ENCODE measurements at places on chromosomes 5 and 9. TPM values are rescaled to one million over a fixed set of nuclear protein-coding genes. Genes with fewer than 3 reads are reported as not detected.

DNA sequence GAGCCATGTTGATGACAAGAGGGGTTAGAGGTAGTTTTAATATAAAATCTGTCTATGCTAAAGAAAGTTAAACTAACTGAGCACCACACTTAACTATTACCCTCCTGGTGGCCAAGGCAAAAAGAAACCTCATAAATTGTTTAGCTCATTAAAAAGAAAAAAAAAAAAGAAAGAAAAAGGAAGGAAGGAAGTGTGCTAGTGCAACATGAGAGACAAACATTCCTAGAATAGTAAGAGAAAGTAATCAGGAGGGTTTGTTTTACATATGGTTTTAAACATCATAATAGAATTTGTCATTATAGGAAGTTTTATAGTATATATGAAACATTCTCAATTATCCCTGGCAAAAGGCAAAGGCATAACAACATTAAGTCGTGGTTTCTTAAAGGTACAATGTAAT, 152.3 kb downstream of the SNX18 start:
- peaks cover 14% of the 10 kb centered on the region for H3K4me1 ChIP-seq
- no peak for DNase-seq
- no peaks in the 10 kb centered on the region for H3K27me3 ChIP-seq
- no peak overlapping the region for H3K27ac ChIP-seq
- H3K4me3 ChIP-seq, result no peak overlapping the region

DNA sequence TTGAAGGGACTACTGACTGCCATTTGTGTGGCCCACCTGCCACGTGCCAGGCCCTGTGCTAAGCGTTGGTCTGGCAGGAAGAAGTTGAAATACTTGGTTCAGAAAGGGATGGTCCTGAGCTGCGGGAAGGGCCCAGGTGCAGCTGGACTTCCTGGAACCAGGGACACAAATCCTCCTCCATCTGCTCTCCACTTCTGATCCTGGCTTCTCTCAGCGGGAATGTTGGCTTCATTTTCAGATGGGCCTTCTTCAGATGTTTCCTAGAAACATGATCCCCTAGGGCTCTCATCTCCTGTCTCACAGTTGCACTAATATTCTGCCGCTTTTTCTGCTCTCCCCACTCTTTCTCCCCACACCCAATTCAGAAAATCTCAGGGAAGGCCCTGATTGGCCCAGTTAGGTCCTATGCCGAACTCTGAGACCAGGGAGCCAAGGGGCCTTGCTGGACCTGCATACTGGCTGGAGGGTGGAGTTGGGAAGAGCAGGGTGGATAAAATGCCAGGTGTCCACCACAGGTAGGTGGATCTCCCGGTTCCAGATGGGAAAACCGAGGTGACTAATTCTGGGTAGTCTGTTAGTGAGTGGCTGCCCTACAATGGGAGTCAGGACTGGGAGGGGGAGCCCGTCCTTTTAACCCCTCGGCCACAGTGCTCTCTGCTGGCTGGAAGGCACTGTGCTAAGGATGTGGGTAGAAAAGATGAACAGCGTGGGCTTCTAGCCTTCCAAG, 19.4 kb downstream of the PSAT1 start:
- no peak for DNase-seq
- peaks cover 50% of the 10 kb centered on the region for H3K36me3 ChIP-seq
- no peak overlapping the region for H3K27ac ChIP-seq
- no peak overlapping the region for H3K4me3 ChIP-seq
- H3K4me1 ChIP-seq, result no peaks in the 10 kb centered on the region

DNA sequence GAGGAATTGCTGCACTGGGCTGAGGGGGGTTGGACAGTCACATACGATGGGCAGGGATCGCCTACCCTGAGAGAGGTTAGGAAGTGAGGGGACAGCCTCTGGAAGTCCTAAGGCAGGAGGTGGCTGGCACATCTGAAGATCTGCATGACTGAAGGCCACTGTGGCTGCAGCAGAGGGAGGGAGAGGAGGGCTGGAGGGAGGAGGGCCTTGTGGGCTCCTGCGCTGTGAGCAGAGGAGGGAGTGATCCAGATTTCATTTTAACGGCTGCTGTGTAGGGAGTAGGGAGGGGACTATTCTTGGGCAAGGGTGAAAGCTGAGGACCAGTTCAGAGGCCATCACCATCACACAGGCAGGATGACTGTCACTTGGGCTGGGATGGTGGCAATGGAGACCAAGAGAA, 7.1 kb downstream of the EIF4E1B start:
- no peaks in the 10 kb centered on the region for H3K36me3 ChIP-seq
- H3K4me1 ChIP-seq, result no peaks in the 10 kb centered on the region
- no peak overlapping the region for H3K4me3 ChIP-seq
- H3K27ac ChIP-seq, result no peak overlapping the region
- no peak for DNase-seq

GRCh38 chr5:141662028-141662427, 10.8 kb upstream of the FCHSD1 start:
- H3K4me1 ChIP-seq, result no peaks in the 10 kb centered on the region
- no peak for DNase-seq
- peaks cover 7% of the 10 kb centered on the region for H3K36me3 ChIP-seq
- H3K27me3 ChIP-seq, result no peaks in the 10 kb centered on the region

- peaks cover 19% of the 10 kb centered on the region for H3K4me1 ChIP-seq
- no peak for DNase-seq
- H3K4me3 ChIP-seq, result no peak overlapping the region
- no peaks in the 10 kb centered on the region for H3K27me3 ChIP-seq
- no peak overlapping the region for H3K27ac ChIP-seq
Observed at GRCh38 chr5:176697267-176697933, 50.1 kb downstream of the TSPAN17 start.

- H3K4me1 ChIP-seq, result peaks cover 57% of the 10 kb centered on the region
- DNase-seq, result peak; percentile 97
- H3K27ac ChIP-seq, result peak overlapping the region; percentile 97
- H3K27me3 ChIP-seq, result no peaks in the 10 kb centered on the region
Observed at GRCh38 chr5:172801179-172801671, 30.2 kb upstream of the DUSP1 start.

GRCh38 chr9:104869811-104870210, 58.1 kb downstream of the ABCA1 start:
- peaks cover 83% of the 10 kb centered on the region for H3K4me1 ChIP-seq
- H3K4me3 ChIP-seq, result no peak overlapping the region

DNA sequence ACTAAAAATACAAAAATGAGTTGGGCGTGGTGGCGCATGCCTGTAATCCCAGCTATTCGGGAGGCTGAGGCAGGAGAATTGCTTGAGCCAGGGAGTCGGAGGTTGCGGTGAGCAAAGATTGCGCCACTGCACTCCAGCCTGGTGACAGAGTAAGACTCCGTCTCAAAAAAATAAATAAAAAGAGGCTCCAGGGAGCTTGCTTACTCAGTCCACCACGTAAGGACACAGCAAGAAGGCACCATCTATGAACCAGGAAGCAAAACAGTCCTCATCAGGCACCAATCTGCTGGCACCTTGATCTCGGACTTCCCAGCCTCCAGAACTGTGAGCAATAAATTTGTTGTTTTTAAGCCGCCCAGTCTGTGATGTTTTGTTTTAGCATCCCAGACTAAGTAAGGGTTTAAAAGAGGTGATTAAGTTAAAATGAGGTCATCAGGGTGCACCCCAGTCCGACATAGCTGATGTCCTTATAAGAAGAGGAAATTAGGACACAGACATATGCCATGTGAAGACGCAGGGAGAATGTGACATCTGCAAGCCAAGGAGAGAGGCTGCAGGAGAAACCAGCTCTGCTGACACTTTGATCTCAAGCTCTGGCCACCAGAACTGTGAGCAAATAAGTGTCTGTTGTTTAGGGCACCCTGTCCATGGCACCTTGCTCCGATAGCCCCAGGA, 45.9 kb downstream of the C9orf50 start:
- H3K4me1 ChIP-seq, result peaks cover 22% of the 10 kb centered on the region
- DNase-seq, result no peak
- no peaks in the 10 kb centered on the region for H3K36me3 ChIP-seq
- no peak overlapping the region for H3K4me3 ChIP-seq

GRCh38 chr9:87887661-87888480, 5.2 kb downstream of the SPATA31E1 start:
- H3K4me1 ChIP-seq, result no peaks in the 10 kb centered on the region
- H3K36me3 ChIP-seq, result no peaks in the 10 kb centered on the region
- no peak for DNase-seq
- H3K27ac ChIP-seq, result no peak overlapping the region
- H3K4me3 ChIP-seq, result no peak overlapping the region

DNA sequence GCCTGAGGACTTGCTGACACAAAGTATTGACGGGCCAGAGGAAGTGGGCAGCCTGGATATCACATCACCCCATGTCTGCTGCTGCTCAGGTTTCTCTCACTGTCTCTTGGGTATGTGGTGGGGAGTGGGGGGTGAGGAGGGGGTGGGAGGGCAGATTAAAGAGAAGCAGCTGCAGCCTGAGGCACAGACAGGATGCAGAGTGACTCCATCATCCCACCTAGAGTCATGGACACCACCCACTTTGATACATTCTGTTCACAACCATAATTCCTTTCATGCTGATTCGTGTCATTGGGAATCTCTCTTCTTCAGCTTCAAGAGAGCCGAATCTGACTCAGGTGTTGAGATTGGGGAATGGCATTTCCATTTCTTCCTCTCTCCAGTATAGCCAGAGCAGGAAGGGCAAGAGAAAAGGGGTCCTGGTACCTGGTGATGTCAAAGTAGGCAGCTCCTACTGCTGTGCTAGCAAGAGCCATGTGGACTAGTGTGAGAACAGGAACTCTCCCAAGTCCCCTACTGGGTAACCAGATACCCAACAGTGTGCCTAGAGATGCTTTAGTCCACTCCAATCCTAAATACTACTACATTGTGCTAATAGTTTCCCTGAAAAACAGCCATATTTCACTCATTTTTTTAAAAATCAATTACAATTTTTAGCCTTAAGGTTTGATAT, 22.4 kb downstream of the GRAMD2B start:
- peaks cover 17% of the 10 kb centered on the region for H3K4me1 ChIP-seq
- H3K27ac ChIP-seq, result peak overlapping the region; percentile 83
- no peak for DNase-seq
- no peak overlapping the region for H3K4me3 ChIP-seq
- H3K36me3 ChIP-seq, result no peaks in the 10 kb centered on the region

DNA sequence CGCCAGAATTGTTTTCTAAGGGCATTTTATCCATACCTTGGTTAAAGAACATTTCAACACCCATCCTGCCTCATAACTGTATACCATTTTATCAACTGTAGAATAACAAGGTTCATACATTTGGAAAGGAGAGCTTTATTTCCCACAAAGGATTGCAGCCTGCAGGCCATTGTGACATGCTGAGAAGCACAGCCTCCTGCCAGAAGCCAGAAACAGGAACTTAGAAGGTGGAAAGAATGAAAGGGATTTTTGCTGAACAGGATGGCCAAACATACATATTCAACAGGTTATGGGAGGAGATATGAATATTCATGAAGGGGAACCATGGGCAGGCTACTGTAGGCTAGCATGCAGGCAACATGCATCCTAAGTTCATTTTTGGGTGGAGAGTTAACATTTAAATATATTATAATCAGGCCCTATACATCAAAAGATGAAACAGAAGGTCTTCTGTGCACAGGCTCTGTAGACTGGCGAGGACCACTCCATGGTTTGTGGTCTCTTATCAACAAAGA, 59.9 kb upstream of the DIRAS2 start:
- H3K27ac ChIP-seq, result no peak overlapping the region
- DNase-seq, result no peak
- no peak overlapping the region for H3K4me3 ChIP-seq
- H3K36me3 ChIP-seq, result no peaks in the 10 kb centered on the region
- H3K27me3 ChIP-seq, result no peaks in the 10 kb centered on the region

GRCh38 chr9:36450110-36450732, 50.2 kb upstream of the RNF38 start:
- H3K4me1 ChIP-seq, result no peaks in the 10 kb centered on the region
- peak; percentile 37 for DNase-seq
- no peak overlapping the region for H3K27ac ChIP-seq
- no peak overlapping the region for H3K4me3 ChIP-seq
- H3K36me3 ChIP-seq, result no peaks in the 10 kb centered on the region

GRCh38 chr9:131657456-131657855, 82.4 kb downstream of the RAPGEF1 start:
- H3K27ac ChIP-seq, result peak overlapping the region; percentile 90
- H3K27me3 ChIP-seq, result no peaks in the 10 kb centered on the region
- H3K36me3 ChIP-seq, result no peaks in the 10 kb centered on the region
- H3K4me1 ChIP-seq, result peaks cover 42% of the 10 kb centered on the region

GRCh38 chr5:75509956-75510355, 1.5 kb downstream of the CERT1 start:
- peak overlapping the region; percentile 83 for H3K4me3 ChIP-seq
- 0 out of 2 replicates have a peak, but pooled peaks cover 3% of the 10 kb centered on the region for H3K36me3 ChIP-seq
- no peak for DNase-seq
- no peak overlapping the region for H3K27ac ChIP-seq
- peaks cover 22% of the 10 kb centered on the region for H3K4me1 ChIP-seq

GRCh38 chr9:34986540-34987047, 3.0 kb upstream of the DNAJB5 start:
- no peaks in the 10 kb centered on the region for H3K4me1 ChIP-seq
- no peaks in the 10 kb centered on the region for H3K36me3 ChIP-seq
- 0 out of 2 replicates have a peak, but pooled peaks cover 3% of the 10 kb centered on the region for H3K27me3 ChIP-seq
- H3K27ac ChIP-seq, result no peak overlapping the region

GRCh38 chr5:5221724-5222123, 81.6 kb downstream of the ADAMTS16 start:
- H3K27ac ChIP-seq, result no peak overlapping the region
- no peak for DNase-seq
- H3K4me1 ChIP-seq, result no peaks in the 10 kb centered on the region
- no peaks in the 10 kb centered on the region for H3K27me3 ChIP-seq
- no peak overlapping the region for H3K4me3 ChIP-seq

- H3K36me3 ChIP-seq, result no peaks in the 10 kb centered on the region
- no peaks in the 10 kb centered on the region for H3K27me3 ChIP-seq
- no peak overlapping the region for H3K4me3 ChIP-seq
- no peak overlapping the region for H3K27ac ChIP-seq
- no peaks in the 10 kb centered on the region for H3K4me1 ChIP-seq
Observed at GRCh38 chr9:80692751-80693150, 996.6 kb downstream of the TLE1 start.

GRCh38 chr5:151042453-151043093, 22.2 kb downstream of the GPX3 start:
- H3K4me3 ChIP-seq, result no peak overlapping the region
- H3K27ac ChIP-seq, result peak overlapping the region; percentile 89
- H3K36me3 ChIP-seq, result 0 out of 2 replicates have a peak, but pooled peaks cover 9% of the 10 kb centered on the region
- no peaks in the 10 kb centered on the region for H3K27me3 ChIP-seq

Gene PTPN3
- total RNA-seq, result 19.0 TPM

Gene GRIN3A
- total RNA-seq, result not detected

Gene LRRC19
- total RNA-seq, result not detected

Gene CDC20B
- not detected for total RNA-seq

Gene SMU1
- 12.6 TPM for total RNA-seq

Gene TAS2R1
- total RNA-seq, result not detected

Gene TLX3
- total RNA-seq, result not detected

Gene PCDHGA3
- total RNA-seq, result not detected

Gene C9
- total RNA-seq, result not detected

All from PC-9 (cell line).